NCI-H187 treated with DMSO at 0.1 percent for 48 hours (cell line): ENCODE measurements at places on chromosomes 1 and 21.

DNA sequence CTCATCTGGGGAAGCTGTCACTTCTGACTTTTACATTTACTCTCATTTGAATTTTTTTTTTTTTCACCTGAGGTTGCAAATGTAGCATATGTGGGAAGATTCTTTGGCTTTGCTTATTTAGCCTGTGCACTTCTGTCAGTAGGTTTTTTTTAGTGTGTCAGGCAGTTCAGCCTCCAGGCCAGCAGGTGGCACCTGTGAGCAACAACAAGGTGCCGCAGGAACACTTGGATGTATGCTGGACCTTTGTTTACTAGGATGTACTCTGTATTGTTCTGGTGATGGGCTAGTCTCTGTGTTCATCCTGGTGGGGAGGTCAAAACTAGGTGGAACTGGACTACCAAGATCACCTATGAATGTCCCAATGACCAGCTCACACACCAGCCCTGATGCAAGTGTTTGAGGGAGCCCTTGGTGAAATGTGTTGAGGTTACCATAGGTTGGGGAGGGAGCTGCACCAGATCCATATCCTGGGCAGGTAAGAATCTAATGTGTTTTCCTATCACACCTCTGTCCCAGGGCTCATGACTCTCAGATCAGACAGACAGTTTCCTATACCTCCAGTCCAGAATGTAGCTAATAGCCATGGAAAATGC lies 618.2 kb downstream of the BRINP3 start:
- no peak for DNase-seq

- no peak for DNase-seq
Observed at GRCh38 chr1:156069490-156070455, 8.8 kb downstream of the RAB25 start.

GRCh38 chr1:52002038-52002917 lies 11.8 kb upstream of the RAB3B start:
- DNase-seq, result peak; percentile 79

- DNase-seq, result no peak
Observed at GRCh38 chr1:66679140-66679539, 73.1 kb upstream of the DYNLT5 start.

DNA sequence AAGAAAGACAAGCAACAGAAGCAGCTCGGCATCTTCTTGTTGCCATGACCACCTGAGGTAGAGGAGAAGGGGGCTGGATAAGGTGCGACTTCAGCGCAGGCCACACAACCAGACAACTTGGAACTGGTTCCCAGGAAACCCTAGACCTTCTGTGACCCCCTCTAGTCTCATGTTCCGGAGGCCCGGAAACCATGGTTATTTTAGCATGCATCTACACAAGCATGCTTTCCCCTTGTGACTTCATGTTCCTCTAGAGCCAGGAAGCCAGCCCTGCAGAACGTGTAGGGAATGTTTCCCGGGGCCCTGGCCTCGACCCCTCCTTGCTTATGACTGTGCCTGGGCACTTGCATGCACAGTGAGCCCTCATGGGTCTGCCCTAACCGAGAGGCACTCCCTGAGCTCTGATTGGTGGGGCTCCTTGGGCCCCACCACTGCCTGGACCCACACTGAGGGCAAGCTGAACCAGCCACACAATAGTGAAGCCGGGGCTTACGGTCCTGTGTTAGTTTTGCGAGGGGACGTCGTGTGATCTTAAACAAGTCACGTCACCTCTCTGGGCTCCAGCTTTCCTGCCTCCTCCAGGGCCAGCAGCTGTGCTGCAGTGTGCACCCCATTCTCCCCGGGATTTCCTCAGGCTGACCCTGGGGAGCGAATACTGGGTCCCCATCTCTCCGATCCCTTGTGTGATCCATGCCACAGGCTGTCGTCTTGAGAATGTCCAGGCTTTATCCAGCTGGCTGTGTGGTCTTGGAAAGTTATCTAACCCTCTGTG lies 12.0 kb upstream of the MX2 start:
- DNase-seq, result no peak

DNA sequence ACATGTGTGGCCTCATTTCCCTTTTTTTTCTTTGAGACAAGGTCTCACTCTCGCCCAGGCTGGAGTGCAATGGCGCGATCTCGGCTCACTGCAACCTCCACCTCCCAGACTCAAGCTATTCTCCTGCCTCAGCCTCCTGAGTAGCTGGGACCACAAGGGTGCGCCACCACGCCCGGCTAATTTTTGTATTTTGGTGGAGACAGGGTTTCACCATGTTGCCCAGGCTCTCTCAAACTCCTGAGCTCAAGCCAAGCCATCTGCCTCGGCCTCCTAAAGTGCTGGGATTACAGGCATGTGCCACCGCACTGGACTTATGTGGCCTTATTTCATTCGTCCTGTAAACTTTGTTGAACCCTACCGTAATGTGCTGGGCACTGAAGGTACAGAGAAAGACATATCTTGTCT lies 569 bp upstream of the WARS2 start:
- no peak for DNase-seq

- DNase-seq, result no peak
Observed at GRCh38 chr1:5901150-5901549, 91.1 kb downstream of the NPHP4 start.

DNA sequence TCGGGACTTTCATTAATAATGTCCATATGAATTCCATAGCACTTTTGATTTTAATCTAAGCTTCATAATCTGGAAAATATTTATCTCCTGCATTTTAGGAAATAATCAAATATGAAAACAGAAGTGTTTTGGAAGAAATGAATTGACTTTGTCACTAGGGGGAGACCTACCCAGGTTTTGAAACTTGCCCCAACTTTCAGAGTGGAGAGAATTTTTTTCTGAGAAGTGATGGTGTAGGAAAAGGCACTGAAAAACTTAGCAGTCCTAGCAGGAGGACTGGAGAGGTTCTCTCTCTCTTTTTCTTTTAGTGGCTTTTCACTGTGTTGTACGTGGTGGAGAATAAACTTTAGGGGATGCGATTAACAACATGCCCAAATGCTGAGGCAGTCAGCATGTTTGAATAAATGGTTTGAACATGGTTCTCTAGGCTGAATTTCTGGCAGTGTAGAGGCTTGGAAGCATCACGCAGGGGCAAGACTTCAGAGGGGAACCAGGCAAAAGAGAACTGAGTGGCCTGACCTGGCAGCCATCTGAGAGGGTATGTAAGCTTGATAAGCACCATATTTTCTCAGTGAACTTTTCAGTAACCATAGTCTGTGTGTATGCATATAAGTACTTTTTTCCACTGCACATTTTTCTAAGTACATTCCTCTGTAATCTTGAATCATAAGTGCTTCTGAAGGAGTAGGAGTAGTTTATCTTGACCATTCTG lies 68.3 kb upstream of the NEK7 start:
- DNase-seq, result no peak

- DNase-seq, result no peak
Observed at GRCh38 chr1:221940631-221941030, 198.7 kb upstream of the DUSP10 start.

DNA sequence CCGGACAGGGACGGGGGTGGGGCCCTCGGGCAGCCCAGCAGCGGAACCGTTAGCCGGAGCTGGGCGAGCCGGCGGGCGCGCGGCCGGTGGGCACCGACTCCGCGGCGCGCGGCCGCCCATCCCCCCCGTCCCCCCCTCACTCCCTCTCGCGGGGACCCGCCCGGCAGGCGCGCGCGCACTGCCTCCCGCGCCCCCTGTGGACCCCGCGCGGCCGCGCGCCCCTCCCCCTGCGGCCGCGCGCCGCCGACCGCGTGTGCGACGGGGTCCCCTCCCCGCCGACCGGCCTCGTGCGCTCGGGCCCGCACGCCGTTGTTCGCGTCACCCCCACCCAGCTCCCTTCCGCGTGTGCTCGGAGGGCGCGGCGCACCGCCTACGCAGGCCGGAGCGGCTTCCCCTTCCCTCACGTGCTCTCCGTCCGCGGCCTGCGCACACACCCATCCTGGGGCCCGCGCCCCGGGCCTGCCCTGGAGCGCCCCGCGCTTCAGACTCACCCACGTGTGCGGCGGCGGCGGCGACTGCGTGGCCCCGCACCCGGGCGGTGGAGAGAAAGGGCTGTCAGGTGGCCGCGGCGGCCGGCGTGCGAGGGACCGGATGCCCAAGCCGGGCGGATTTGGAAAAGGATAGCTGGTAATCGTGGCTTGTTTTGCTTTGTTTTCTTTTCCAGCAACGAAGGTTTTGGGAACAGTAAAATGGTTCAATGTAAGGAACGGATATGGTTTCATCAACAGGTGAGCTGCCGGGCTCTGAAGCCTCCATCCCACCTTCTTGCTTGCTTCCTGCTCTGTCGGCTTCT lies 717 bp downstream of the YBX1 start:
- no peak for DNase-seq

DNA sequence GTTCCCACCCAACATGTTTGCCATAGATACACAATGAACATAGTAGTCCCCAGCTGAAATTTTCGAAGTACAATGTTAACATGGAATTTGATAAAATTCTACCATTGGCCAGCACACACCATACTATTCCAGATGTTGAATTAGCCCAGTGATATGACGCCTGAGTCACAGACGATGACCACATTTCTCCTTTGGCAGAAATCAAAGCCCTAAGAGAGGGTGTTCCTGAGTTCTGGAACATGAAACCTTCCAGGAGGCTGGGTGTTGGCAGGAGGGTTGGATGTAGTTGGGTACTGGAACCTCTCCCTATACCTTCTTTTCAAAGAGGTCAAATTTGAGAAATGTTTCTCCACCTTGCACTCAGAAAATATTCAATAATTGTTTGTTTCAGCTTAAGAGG lies 37.8 kb downstream of the LPAR3 start:
- no peak for DNase-seq

DNA sequence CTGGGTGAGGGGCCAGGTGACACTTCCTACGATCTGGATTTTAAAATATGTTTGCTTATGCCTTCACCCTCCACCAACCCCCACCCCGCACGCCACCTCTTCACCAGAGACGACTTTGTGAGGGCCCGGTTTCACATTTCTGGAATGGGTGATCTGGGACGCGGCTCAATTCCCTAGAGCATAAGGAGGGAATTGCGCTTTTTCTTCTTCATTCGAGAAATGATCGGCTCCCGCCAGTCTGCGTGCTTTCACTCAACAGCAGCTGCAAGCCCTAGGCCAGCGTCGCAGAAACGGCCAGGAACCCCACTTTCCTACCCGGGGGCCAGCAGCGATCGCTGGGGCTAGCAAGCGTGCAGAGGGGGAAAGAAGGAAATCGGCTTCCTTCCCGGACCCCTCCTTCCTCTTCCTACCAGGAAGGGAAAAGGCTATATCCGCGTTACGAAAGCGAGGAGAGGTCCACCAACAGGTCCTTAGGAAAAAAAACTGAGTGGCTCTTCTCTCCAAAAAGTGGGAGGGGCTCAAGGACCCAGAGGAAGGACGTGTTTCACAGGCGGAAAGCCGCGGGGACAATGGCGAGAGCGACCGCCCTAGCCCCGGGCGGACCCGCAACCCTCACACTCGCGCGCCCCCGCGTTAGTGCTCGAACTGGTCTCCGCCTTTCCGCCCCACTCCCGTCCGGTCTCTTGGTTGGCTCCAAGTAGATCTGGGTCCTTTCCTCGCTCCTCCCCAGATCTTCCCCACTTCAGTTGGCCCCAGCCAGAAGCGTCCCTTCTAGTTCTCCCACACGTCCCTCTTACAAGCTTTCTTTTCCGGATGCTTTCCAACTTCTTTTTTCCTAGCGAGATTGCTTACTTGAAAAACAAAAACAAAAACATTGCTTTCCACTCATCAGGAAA lies 1.1 kb upstream of the ADAMTS1 start:
- DNase-seq, result no peak

- DNase-seq, result peak; percentile 99
Observed at GRCh38 chr1:150798525-150798924, 9.5 kb downstream of the CTSK start.

DNA sequence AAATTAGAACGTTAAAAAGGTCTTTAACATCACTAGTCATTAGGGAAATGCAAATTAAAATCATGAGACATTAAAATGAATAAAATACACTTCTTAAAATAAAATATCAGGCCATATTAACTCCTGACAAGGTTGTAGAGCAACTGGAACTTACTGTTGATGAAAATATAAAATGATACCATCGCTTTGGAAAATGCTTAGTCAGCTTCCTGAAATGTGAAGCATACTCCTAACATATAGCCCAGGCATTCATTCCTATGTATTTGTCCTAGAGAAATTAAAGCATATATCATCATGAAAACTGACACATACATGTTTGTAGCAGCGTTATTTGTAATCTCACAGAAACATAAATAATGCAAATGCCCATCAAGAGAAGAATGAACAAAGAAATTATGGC lies 211.5 kb upstream of the CHRM3 start:
- DNase-seq, result no peak

DNA sequence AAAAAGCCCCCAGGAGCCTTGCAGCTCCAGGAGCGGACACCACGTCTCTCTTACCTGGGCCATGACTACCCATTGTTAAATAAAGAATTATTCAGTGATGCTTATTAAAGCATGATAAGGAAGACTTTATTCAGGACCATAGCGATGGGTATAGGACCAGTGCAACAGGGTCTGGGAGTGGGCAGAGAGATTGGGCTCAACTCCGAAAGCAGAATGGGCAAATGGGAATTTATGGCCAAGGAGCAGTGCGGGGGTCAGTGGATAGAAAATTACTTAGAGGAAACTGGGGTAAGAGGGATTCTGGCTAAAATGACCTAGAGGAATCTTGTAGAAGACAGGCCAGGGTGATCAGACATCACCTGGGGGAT lies 580 bp upstream of the ATP5PO start:
- DNase-seq, result no peak

GRCh38 chr21:24881506-24881905 lies 725.8 kb downstream of the MRPL39 start:
- no peak for DNase-seq

DNA sequence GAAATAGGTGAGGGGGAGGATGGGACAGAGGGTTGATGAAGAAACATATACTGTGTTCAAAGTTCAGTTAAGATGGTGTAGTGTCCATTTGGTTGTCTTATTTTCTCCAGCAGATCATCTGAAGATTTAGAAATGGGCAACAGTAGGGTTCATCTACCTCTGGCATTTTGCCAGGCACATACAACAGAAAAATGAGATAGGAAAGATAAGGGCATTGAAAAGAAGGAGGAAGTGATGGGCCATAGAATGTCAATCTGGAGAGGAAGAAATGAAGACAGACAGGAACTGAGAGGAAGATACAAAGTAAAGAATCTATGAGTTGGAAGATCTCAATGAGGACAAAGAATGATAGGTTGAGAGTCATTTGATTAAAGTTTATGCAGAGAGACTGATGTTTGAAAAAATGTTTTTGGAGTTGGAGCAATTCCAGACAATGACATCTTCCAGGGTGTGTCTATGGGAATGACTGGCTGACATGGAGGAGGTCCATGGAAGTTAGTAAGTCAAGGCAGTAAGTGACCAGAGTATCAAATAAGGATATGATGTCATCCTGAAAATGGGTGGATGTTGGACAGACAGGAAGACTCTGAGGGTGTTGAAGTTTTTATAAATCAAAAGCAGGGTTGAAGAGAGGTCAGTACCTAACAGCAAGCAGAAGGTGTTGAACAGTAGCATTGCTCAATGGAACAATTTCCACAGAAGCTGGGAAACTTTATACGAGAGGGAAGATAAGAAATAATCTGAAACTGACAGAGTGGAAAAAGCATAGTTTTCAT lies 18.7 kb upstream of the CD55 start:
- no peak for DNase-seq

DNA sequence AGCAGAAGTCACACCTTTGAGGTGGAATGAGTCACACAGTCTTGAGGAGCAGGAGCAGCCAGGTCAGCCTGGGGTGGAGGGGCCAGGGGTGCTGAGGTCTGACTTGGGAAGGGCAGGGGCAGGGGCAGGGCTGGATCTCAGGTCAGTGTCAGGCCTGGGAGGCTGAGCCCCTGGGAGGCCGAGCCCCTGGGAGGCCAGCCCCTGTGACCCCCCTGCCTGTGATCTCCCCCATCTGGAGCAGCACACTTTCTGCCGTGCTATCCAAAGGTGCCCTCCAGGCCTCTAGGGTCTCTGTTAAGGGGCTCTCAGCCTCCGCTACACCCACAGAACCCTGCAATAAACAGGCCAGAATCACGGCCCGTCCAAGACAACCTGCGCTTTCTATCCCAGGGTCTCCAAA lies 36.9 kb upstream of the AJAP1 start:
- DNase-seq, result no peak
